ENCODE measurements at places on chromosomes 7 and 10.

DNA sequence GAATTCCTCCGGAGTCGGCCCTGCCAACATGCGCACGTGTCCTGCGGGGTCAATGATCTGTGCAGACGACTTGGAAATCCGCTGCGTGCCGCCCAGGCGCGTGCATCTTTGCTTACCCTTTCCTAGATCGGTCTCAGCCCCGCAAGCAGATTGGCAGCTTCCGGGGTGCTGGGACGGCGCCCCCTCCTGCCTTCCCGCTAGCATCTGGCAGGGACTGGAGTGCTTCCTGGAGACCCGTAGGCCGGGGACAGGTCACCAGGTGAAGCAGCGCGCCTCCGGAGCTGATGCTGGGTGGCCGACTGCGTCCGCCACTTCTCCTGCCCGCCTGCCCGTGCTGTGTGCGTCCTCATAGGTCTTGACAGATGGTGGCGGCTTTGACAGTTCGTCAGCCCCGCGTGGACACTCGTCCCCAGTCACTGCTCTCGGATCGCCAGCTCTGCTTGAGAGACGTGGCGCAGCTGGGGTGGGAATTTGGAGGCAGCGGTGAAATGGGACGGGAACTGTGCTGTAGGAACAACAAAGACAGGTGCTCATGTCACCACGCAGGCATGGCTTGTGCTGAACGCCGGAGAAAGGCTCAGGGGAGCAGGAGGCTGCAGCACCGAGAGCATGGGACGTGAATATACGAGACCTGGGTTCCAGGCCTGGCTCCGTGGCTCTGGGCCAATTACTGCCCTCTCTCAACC, 21.9 kb upstream of the KCNK18 start:
- DNase-seq = no peak

- DNase-seq = no peak
Measured at GRCh38 chr7:20114468-20114867, 102.7 kb downstream of the MACC1 start.

DNA sequence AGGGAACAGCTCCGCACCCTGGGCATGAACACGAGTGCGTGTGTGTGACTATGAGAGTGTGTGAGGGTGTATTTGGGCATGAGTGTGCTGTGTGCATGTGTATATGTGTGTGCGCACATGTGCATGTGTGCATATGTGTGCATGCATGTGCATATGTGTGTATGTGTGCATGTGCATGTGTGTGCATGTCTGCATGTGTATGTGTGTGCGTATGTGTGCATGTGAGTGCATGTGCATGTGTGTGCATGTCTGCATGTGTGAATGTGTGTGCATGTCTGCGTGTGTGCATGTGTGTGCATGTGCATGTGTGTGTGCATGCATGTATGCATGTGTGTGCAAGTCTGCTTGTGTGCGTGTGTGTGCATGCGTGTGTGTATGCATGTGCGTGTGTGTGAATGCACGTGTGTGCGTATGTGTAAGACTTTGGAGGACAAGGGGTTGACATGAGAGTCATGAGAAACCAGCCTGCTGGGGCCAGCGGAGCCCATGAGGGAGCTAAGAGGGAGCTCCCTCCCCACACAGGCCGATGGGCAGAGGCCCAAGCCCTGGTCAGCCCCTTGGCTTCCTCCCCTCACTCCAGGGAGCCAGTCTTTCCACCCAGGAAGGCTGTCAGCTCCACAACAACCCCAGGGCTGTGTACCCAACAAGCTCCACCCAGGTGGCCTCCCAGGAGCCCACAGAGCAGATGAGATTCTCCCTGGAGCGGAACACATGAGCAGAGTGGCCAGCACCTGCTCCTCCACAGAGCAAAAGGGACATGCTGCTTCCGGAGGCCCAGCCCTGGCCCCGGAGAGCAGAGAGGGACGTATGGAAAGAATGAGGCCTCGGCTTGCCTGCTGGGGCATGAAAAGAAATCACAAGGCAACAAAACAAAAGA, 142.5 kb upstream of the PPP2R2D start:
- no peak for DNase-seq

GRCh38 chr7:133562621-133563020, 309.7 kb downstream of the EXOC4 start:
- DNase-seq = no peak

DNA sequence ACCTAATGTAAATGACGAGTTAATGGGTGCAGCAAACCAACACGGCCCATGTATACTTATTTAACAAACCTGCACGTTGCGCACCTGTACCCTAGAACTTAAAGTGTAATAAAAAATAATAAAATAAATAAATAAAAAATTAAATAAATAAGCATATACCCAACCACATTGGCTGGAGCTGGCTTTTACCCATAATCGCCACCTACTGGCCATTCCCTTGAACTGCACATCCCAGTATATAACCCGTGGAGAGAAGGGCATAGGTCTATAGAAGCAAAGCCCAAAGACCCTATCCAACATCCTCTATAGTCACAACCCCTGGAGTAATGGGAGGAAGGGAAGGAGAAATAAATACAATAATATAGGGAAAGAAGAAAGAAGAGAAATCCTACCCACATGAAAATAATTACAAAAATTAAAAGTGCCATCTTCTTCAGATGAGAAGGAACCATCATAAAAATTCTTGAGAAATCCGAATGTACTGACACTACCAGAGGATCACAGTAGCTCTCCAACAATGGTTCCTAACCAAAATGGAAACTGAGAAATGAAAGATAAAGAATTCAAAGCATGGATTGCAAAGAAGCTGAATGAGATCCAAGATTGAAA, 65.6 kb downstream of the TWIST1 start:
- DNase-seq = no peak

DNA sequence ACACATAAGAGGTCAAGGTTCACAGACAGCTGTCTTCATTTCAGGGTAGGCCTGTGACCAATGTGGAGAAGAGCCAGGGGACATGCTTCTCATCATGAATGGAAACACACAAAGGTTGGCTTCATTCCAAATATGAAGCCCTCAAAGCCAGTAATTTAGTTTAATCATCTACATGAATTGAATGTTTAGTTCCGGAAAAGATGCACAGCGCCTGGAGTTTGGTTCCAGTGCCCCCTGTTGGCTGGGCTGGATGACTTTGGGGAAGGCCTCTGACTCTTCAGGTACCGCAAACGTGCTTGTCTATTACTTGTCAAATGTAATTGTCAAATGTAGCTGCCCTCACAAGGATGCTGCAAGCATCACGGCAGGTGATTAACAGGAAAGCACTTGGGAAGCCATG, 130.7 kb downstream of the ADRA2A start:
- no peak for DNase-seq

DNA sequence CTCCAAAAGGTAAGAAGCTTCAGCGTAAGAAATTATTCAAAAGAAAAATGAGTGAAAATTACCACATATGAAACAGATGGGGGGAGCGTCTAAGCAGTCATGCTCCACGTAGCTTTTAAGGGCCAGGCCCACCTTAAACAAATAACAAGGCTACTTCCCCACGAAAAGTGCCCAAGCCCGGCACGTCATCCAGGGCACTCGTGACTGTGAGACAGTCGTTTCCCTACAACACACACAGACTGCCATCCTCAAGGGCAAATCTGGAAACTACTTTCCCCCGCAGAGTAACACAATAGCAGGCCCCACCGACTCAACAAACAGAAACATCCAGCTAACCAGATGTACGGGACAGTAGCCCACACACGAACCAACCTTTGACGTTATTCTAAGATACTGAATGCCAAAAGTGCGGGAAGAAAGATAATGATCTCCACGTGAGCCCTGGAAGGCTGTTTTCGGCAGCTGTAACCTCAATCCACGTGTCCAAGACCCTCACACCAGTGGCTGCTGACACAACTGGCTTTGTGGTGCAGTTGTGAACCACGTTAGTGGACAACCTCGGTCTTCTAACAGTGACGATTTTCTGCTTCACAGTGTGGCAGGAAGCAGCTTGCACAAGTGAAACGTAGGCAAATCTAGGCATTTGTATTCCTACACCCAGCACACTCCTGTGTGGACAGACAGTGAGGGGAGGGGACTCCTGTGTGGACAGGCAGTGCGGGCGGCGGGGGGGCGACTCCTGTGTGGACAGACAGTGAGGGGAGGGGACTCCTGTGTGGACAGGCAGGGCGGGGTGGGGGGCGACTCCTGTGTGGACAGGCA, 251.7 kb downstream of the ZMYND11 start:
- DNase-seq = no peak

GRCh38 chr10:21524526-21525366, 736 bp downstream of the SKIDA1 start:
- no peak for DNase-seq

DNA sequence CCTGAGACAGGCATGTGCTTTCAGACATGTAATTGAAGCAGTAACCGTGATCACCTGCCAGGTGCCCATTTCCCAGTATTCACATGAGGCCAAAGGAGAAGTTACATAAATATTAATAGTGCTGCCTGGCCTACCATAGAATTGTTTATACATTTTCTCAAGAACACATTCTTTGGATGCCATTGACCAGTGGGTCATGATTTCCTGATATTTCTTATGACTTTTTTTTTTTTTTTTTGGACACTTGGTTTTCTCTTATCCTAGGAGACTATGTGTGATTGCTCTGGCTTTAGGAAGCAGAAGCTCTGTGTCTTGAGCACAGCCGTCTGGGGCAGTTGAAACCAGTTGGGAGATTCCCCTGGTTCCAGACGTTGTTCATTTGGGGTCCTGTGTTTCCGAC, 143.9 kb upstream of the NPS start:
- DNase-seq = no peak

GRCh38 chr10:84665883-84666463, 337.6 kb downstream of the CCSER2 start:
- DNase-seq = no peak

GRCh38 chr10:55491712-55492111, 690.7 kb upstream of the PCDH15 start:
- no peak for DNase-seq

DNA sequence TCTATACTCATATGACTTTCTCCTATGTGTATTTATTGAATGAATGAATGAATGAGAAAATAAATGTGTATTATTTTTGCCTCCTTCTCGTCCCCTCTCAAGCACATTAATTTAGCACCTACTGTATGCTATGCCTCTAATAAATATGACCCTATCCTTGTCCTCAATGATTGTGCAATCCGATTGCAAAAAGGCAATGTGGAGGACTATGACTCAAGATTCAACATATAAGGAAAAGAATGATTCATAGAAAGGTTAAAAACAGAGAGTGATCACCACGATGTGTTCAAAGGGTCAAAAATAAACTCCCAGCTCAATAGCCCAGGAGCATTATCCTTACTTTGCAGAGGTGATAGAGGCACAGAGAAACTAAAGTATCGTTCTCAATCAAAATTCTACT, 322.8 kb upstream of the SORCS1 start:
- no peak for DNase-seq

DNA sequence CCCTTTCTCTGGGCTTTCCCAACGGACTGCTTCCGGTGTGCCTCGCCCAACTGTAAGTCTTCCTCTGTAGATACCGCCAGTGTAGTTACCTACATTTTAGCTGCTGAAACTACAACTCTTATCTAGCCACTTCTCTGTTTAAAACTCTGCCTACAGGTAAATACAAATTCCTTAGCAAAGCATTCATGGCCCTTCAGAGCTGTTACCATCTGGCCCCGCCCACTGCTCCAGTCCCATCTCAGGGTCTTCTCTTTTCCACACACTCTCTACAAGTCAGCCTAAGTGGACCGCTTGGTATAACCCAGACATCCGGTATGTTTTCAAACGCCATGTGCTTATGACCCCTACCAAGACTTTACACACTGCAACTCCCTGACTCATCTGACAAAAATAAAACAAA, 41.0 kb upstream of the LAMB4 start:
- no peak for DNase-seq

- no peak for DNase-seq
Measured at GRCh38 chr7:115271332-115272235, 349.7 kb downstream of the MDFIC start.

Measured in brain pericyte (primary cell).